HT1080 (cell line): ENCODE measurements at places on chromosomes 16 and 17. TPM values are rescaled to one million over a fixed set of nuclear protein-coding genes. Genes with fewer than 3 reads are reported as not detected.

GRCh38 chr16:2149630-2150417 lies 1.4 kb downstream of the RAB26 start:
- peak; percentile 60 for DNase-seq

The PRPSAP2 gene
- total RNA-seq: 34.4 and 49.2 TPM in 2 replicates

The DUXB gene
- total RNA-seq: not detected in 2 replicates

GRCh38 chr16:72224260-72224768 lies 52.4 kb upstream of the PMFBP1 start:
- DNase-seq: no peak

- no peak for DNase-seq
Observed at GRCh38 chr16:89629827-89630610, 16.6 kb downstream of the DPEP1 start.

The PRSS8 gene
- total RNA-seq: not detected in 2 replicates

DNA sequence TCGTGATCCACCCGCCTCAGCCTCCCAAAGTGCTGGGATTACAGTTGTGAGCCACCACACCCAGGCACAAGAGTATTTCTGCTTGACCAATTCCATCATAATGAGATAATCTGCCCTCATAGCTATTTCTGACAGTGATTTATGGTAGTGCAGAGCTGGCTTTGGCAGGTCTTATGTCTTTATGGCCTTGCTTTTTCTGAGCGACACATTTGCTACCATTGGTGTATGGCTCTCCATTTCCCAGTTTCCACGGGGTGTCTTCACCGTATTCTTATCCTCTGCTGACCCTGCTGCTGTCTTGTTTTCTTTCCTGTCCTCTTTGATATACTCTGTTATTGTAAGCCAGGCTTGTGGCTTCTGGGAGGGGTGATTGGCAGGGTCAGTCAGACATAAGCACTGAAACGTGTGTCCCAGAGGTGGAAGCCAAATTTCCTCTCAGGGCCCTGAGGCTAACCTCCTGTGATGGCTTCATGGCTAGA lies 161.1 kb upstream of the TBX2 start:
- no peak for DNase-seq

DNA sequence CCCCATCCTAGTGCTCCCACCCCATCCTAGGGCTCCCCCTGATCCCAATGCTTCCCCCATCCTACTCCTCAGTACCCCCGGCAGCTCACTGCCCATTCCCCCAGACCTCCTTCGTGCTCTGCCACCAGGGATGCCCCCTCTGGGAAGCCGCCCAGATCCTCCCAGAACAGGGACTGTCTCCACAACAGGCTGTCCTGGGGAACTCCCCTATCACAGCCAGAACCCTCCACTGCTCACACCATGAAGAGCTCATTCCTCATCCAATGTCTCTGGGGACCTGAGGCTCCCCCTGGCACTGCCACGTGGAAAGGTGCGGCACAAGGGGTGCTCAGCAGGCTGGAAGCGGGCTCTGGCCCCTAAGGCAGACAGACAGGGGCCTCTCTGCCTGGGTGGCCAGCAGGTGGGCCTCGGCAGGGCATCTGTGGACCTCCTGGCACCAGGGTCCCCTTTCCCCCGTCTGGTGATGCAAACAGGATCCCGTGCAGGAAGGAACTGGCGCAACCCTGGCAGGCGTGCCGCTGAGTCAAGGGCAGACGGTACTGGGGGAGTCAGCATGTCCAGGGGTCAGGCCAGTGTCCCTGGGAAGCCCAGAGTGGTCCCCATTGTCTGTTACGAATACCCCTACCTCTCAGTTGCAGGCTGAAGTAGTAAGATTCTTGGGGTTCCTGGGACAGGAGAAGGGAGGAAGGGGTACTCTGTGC lies 14.8 kb upstream of the PVALEF start:
- no peak for DNase-seq

GRCh38 chr17:58541249-58541648 lies 26.8 kb upstream of the MTMR4 start:
- no peak for DNase-seq

GRCh38 chr16:3961449-3961849 lies 80.9 kb upstream of the CREBBP start:
- DNase-seq: peak; percentile 28

DNA sequence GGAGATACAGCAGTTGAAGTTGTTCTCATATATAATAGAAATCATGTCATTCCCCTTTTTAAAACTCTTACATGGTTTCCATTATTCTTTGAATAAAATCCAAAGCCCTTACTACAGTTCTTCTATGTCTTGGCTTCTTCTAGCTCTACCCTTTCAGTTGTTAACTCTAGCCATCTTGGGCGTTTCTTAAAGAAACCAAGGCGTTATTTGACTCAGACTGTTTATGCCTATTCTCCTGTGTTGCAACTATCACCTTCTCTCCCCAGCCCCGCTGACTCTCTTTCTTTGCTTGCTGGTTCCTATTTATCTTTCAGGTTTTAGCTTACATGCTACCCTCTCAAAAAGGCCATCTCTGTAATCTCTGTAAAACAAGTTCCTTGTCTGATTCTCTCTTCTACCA lies 32.7 kb downstream of the NFATC3 start:
- no peak for DNase-seq

DNA sequence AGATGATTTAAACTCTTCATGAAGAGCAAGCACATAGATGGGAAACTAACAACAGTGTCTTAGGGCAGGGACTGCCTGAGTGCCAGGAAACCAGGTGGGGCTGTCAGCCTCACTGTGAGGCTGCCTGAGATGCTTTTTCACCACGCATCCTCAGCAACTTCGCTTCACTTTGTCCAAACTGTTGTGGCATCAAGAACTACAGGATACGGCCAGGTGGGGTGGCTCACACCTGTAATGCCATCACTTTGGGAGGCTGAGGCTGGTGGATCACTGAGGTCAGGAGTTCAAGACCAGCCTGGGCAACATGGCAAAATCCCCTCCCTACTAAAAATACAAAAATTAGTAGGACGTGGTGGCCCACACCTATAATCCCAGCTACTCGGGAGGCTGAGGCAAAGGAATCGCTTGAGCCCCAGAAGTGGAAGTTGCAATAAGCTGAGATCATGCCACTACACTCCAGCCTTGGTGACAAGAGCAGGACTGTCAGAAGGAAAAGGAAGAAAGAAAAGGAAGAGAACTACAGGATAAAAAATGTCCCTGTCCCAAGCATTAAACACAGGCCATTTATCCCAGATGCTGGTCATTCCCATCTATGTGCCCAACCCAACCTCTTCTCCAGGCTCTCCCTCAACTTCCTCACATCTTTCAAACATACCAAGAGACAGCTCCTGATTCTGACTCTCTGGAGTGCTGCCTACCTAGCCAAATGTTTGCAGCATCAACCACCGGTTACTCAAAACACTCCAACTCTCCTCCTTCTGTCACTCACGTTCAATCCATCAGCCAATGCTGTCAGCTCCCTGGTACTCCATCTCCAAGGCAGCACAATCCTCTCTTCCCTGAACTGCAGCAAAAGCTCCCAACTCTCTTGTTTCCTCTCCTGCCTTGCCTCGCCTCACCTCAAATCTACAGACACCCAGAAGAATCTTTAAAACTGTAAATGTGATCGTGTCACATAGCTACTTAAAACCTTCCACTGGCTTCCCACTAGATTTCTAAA lies 1.6 kb downstream of the EIF4A3 start:
- DNase-seq: no peak

GRCh38 chr16:68128577-68129305 lies 43.6 kb downstream of the NFATC3 start:
- no peak for DNase-seq

DNA sequence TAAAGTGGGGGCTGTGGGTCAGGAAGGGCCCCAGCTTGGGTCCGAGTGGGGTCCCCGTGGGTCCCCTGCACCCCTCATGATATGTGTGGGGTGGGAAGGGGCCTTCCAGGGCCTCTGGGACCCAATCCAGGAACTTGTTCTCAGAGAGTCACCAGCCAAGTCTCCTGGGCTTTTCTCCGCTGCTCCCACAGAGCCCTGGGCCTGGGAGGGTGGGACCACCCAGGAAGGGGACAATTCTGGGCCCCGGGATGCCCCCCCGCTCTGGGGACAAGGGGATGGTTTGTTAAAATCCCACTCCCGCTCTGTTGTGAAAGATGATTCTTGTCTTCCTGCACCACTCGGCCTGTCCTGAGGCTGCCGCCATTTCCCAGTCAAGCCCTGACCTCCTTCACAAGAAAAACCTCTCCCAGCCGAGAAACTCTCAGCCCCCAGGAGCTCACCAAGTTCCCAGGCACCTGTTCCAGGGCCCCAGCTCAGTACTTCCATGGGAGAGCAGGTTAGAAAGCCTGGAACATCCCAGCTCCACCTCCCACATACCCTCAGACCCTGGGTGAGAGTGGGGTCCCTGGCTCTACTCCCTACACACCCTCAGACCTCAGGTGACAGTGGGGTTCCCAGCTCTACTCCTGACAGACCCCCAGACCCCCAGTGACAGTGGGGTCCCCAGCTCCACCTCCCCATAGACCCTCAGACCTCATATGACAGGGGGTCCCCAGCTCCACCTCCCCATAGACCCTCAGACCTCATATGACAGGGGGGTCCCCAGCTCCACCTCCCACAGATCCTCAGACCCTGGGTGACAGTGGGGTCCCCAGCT lies 75.1 kb downstream of the METRNL start:
- DNase-seq: no peak

DNA sequence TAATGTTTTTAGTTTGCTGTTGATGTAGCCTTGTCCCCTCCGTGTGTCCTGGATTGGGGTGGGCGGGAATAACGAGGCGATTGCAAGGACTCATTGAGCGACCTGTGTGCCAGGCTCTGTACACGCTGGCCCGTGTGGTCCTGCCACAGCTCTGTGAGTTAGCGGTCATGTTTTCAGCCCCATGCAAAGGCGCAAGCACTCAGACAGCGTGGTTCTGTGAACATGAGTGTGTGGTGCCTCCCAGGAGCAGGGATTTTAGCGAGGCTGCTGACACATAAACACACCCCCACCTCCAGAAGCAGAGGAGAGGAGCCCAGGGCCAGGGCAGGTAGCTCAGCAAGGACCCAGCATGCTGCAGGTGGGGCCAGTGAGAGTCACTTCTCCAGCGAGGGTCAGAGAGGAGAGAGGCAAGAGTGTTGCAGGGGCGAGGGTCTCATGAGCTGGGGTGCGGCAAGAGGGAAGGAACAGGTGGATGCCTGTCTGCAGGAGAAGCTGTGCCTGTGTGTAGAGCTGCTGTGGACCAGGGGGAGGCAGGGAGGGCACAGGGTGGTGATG lies 115.3 kb downstream of the OR1D5 start:
- DNase-seq: no peak

DNA sequence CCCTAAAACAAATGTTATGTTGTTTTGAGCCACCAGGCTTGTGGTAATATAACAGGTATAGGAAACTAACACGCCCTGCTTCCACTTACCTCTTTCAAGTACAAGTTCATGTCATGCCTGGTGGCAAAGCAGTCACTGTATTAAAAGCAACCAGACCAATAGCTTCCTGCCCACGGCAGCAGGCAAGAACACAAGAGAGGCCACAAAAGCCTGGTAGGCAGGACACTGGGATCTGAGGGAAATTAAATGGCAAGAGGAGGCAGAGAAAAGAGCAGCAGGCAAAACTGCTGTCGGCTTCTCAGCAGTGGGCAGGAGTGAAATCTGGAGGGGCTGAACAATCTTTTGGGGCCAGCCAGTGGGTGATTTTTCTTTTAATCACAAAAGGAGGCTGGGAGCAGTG lies 2.2 kb downstream of the CYTH1 start:
- DNase-seq: no peak

- peak; percentile 5 for DNase-seq
Observed at GRCh38 chr16:20410121-20410723, 888 bp downstream of the ACSM5 start.

- no peak for DNase-seq
Observed at GRCh38 chr17:4544135-4544950, 10.8 kb downstream of the MYBBP1A start.

GRCh38 chr16:48117217-48118105 lies 38.3 kb downstream of the ABCC12 start:
- DNase-seq: peak; percentile 52

The CTRB1 gene
- not detected in 2 replicates for total RNA-seq

DNA sequence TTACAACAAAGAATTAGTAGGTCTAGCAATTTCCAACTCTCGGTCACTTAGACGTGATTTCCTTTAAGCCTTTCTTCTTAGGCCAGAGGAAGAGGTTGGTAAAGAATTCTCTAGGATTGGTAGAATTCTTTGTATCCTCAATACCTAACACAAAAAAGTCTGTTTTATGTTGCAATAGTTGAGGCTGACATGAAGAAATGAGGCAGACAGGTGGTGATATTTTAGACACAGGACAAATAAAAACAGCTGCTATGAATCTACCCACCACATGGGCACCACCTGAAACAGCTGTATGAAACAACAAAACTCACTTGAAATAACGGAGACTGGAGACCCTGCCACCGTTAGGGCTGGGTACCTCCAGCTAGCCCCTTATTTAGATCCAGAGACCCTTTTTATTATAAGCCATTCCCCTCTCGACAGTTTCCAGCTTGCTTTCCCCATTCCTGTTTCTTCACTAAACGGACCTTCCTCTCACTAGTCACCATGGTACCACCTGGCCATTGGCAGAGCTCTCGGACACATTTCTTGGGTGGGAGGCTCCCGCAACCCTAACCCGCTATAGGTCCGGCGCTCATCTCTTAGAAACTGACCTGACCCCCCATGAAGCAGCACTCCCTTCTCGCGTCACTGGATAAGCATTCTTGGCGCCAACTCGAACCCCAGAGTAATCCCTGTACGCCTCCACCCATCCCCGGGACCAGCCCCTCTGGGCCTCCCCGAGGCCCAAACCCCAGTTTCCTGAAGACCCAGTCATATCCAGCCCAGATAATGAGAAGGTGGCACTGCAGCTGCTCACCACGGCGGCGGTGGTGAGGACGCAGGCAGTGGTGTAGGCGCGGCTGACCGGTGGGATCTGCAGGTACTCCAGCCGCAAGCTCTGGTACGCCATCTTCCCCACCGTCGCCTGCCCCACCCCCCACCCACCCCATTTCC lies at the start of gene DERL2:
TSS of gene DERL2 (minus strand) at position 909 of the 936 bp plus-strand sequence. CDS start at position 892, 17 bp downstream.
- DNase-seq: peak; percentile 50

DNA sequence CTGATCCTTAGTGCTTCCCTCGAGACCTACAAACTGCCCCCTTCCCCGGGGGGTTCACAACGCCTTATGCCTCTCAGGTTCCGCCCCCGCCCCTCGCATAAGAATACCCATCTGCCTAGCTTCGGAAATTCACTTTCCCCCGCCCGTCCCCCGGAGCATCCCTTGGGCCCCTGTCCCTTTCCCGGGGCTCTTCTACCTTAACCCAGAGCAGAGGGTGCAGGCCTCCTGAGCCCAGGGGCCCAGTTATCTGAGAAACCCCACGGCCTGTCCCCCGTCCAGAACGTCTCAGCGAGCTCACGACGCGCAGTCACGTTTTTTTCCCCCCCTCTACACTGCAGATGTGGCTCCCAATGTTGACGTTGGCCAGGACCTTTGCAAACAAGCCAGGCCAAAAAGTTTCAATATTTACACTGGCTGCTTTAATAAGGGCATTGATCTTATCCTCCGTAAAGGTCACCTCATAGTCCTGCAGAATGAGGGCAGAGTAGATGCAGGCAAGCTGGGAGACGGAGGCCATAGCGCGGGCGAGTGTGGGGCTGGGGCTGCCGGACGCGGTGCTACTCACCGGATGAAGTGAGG lies 1.4 kb upstream of the NBR1 start:
- DNase-seq: no peak

DNA sequence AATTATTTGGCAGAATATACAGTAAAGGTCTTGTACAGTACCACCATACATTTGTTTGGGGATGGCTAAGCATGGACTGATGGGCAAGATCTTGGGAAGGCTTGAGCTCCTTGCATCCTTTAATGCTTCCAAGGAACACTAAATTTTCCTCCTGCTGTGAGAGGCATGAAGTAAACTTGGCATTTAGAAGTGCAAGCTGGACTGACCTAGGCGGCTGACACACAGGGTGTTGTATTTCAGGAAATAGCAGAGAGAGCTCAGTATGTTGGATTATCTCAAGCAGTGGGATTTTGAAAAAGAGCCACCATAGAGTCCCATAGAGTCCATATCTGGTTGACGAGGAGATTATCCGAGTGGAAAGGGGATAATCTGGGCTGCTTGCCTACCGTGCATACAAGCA lies 2137.1 kb downstream of the TP53TG3F start:
- DNase-seq: no peak
